Cortex of kidney (tissue), 1 donor: ENCODE measurements at places on chromosomes 3 and 15.

- no peak for DNase-seq
These were observed 59.0 kb upstream of the TRPC1 start for GRCh38 chr3:142664819-142665218.

- no peak for DNase-seq
These were observed 10.5 kb upstream of the HES1 start for GRCh38 chr3:194125442-194125841.

DNA sequence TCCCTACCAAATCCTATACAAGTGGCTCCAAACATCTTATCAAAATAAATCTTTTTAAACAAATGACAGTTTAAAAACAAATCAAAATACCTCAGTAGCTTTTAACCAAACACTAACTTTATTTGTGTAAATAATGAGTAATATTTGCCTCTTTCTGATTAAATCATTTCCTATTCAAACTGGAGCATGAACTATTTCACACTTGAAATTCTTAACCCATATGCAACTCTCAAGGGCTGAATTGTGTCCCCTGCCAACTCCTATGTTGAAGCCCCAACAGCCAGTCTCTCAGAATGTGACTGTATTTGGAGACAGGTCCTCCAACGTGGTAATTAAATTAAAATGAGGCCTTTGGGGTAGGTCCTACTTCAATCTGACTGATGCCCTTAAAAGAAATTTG lies 55.9 kb upstream of the MCTP2 start:
- DNase-seq, result no peak

- no peak for DNase-seq
These were observed 9.4 kb upstream of the PCSK6 start for GRCh38 chr15:101498717-101499480.

DNA sequence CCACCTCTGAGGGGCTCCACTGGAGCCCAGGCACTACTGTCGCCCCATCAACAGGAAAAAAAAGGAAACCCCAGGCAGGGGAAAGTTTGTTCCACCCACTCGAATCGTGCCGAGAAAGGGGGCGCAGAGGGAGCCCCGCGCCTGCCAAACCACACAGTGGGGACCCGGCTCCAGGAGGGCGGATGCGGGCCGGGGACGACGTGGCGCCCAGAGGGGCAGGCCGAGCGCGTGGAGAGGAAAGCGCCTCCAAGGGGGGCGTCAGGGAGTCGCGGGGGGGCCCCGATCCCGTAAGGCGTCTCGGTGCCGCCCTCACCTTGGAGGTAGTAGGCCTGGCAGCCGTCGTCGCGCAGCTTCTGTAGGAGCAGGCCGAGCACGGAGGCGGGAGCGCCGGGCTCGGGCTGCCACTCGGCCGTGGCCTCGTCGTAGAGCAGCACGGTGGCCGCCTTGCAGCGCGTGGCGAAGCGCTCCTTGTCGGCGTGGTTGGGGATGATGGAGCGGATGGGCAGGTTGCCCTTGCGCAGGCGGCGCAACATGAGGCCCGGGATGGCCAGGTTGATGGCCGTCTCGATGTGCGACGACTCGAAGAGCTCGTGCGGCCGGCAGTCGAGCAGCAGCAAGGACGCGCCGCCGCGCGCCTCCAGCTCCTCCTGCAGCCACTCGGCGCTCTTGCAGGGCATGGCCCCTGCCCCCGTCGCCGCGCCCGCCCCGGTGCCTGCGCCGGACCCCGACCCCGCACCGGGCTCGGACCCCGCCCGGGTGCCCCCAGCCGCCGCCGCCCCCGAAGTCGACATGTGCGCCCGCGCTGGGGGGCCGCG lies 627 bp downstream of the DUSP7 start:
- no peak for DNase-seq

GRCh38 chr15:74906067-74906449 lies 593 bp downstream of the FAM219B start:
- no peak for DNase-seq

GRCh38 chr15:37125143-37125542 lies 24.8 kb upstream of the MEIS2 start:
- no peak for DNase-seq

- no peak for DNase-seq
These were observed 6.4 kb upstream of the ERICH6 start for GRCh38 chr3:150710097-150710496.
